Activated CD8-positive, alpha-beta memory T cell treated with anti-CD3 and anti-CD28 coated beads for 48 hours (primary cell): ENCODE measurements at places on chromosomes 11 and 22.

- DNase-seq = no peak
These were observed 370.2 kb downstream of the AASDHPPT start for GRCh38 chr11:106447631-106448191.

GRCh38 chr22:27089264-27089663 is 431.9 kb downstream of the MIAT start:
- DNase-seq = no peak

- no peak for DNase-seq
These were observed 68.0 kb downstream of the RNF169 start for GRCh38 chr11:74816664-74817063.

- no peak for DNase-seq
These were observed 178.8 kb downstream of the IGLL1 start for GRCh38 chr22:23401111-23401909.

DNA sequence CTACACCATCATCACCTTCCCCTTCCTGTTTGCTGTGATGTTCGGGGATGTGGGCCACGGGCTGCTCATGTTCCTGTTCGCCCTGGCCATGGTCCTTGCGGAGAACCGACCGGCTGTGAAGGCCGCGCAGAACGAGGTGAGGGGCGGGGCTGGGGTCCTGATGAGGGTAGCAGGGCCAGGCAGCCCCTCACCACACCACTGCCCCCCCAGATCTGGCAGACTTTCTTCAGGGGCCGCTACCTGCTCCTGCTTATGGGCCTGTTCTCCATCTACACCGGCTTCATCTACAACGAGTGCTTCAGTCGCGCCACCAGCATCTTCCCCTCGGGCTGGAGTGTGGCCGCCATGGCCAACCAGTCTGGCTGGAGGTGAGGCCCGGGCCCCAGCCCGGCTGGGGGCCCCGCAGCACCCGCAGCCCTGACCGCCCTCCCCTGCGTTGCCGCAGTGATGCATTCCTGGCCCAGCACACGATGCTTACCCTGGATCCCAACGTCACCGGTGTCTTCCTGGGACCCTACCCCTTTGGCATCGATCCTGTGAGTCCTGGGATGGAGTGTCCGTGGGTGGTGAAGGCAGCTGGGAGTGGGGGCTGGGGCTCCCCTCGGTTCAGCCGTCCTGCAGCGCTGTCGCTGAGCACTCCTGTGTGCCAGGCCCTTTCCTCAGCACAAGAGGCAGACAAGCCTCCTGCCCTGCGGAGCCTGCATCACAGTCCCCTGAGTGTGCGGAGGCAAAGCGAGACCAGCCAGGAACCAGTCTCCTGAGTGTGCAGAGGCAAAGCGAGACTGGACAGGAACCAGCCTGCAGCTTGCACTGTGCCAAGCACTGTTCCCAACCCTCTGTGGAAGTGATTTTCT is 8.8 kb downstream of the TCIRG1 start:
- no peak for DNase-seq
